HTR-8/SVneo (cell line): ENCODE measurements at places on chromosomes 7 and 10.

DNA sequence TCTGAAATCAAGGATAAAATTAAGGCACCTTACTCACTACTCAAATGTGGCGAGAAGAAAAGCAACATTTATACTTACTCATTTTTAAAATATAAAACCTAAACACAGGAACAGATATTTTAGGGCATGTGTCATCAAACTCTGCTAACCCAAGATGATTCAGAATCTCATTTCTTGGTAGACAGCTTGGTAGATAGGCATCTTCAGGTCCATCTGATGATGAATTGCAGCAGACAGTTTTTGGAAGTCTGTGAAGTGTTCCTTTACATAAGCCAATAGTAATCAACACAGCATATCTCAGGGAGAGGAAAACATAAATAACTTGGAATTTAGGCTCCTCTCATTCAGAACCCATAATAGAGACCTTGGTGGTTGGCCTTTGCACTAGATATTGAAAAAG is 3.4 kb downstream of the HIPK2 start:
- DNase-seq = peak; percentile 42

GRCh38 chr7:98107313-98107721 is 655 bp downstream of the LMTK2 start:
- no peak for DNase-seq

DNA sequence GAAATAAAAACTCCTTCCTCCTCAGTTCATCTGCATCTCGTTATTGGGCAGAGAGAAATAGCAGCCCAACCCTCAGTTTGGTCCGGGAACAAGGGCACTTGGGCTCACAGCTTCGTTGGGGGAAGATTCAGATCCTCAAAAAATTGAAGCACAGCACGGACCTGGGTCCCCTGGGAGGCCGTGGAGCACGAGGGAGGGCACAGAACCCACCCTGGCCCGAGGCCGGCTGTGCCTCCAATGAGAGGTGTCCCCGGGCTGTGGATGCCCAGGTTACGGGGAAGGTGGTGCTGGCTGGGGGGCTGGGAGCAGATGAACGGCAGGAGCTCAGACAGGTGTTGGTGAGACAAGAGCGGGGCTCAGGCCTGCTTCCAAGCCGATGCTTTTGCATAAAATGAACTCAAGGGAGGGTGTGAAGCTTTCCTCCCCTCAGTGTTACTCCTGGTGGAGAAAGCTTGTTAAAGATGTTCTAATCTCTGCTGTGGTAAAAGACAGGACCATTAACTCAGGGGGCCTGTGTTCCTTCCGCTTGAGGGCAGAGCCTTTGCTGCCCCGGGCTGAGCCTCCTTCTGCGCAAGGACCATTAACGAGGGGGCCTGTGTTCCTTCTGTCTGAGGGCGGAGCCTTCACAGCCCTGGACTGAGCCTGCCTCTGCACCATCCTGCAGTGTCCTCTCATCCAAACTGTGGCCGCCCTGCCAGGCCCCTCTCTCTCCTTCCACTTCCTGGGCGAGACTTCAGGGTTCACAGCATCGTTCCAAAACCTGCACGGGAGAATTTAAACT is 302.2 kb downstream of the ADARB2 start:
- DNase-seq = no peak

- DNase-seq = no peak
Measured at GRCh38 chr10:57699944-57700343, 567.8 kb downstream of the IPMK start.

DNA sequence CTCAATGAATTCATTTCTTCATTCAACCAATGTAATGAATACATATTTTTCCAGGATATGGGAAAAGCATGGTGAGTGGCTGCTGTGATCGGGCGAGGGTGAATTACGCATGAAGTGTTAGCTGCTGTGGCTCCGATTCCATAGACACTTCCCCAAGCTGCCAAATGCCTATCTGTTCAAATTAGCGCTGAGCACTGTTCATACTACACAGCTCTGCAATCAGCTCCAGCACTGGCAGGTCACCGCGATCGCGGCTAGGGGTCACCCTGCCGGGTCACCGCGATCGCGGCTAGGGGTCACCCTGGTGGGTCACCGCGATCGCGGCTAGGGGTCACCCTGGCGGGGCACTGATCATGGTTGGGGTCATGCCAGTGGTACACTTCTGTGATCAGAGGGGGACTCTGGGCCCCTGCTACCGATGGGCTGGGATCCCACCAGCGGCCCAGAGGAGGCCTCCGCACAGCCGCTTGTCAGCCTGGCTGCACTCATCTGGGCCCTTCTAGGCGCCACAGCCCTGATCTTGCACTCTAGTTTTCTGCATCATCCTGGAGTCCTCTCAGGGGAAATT is 49.3 kb downstream of the JAKMIP3 start:
- DNase-seq = no peak

GRCh38 chr7:2729031-2729892 is 41.3 kb downstream of the AMZ1 start:
- DNase-seq = no peak

- no peak for DNase-seq
Measured at GRCh38 chr10:6543431-6544005, 36.6 kb downstream of the PRKCQ start.

DNA sequence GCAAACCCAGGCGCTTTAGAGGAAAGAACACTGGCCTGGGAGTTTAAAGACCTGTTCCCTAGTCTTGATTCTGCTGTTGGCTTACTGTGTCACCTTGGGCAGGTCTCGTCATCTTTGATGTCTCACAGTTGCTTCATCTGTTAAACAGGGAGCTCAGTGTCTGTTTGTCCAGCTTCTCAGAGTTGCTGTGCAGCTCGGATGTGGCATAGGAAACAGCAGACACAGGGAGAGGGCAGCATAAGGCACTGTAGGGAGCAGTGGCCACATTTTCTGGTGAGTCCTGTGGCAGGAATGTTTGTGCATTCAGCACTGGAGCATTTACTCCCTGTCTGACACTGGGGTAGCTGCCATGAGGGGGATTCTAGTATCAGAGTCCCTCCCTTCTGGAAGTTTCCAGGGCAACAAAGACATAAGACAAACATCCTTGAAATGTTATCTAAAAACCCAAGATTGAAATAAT is 2.0 kb downstream of the REPIN1 start:
- no peak for DNase-seq

DNA sequence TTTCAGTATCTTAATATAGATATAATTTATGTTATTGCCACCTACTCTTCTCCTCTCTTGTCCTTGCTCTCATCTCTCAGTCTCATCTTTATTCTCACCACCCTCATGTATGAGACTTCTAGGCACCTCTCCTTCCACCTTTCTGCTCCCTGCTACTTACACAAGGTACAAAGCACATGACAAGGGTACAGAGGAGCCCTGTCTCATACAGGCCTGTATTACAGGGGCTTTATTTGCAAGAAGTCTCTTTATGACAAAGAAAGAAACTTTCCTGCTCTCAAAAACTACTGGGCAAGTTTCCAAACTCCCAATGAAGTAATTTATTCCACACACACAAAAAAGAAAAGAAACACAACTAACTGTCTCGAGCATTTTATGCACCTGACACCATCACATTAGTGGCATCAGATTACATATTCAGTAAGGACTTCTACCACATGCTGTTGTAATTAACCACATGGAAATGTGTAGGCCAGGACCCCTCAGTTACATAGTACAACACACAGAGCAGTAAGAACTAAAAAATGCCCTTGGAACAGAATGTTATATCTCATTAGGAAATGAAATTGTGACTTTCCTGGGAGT is 253.1 kb downstream of the FZD1 start:
- DNase-seq = no peak

DNA sequence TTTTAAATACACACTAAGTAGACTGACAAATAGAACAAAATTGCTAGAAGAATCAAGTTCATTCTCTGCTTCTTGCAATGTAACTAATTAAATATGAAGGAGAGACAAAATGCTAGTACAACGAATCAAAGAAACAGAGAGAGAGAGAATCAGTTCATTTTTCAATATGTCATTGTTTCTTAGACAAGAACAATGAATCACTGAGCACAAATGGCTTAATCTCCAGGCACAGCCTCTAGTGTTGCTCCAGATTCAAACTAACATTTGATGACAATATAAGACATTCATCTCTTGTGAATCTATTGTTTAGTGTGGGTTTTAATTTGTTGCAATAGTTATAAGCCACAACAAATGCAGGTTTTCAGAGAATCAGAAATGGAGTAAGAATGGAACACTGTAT is 357.4 kb upstream of the TMEM229A start:
- DNase-seq = no peak

GRCh38 chr10:24920907-24921881 is 31.2 kb downstream of the PRTFDC1 start:
- DNase-seq = peak; percentile 74

GRCh38 chr7:1137517-1138167 is 22.4 kb downstream of the ZFAND2A start:
- no peak for DNase-seq

- no peak for DNase-seq
Measured at GRCh38 chr10:114336823-114337509, 67.3 kb downstream of the AFAP1L2 start.

DNA sequence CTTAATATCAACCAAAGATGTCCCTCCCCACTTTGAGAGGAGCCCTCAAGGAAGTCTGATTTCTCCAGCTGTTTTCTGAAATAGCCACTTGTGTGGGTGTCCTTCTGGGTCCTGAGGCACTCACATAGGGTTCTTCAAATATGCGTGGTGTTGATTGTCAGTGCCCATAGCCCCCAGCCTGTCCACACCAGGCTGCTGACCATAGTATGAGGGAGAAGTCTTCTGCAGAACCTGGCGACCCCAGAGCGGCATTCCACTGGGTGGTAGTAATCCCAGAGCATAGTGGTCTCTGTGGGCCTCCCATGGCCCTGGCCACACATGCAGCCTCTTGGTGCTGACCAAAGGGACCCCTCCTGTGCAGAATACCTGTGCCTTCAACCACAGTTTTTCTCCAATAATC is 82.7 kb upstream of the MACROH2A2 start:
- no peak for DNase-seq

DNA sequence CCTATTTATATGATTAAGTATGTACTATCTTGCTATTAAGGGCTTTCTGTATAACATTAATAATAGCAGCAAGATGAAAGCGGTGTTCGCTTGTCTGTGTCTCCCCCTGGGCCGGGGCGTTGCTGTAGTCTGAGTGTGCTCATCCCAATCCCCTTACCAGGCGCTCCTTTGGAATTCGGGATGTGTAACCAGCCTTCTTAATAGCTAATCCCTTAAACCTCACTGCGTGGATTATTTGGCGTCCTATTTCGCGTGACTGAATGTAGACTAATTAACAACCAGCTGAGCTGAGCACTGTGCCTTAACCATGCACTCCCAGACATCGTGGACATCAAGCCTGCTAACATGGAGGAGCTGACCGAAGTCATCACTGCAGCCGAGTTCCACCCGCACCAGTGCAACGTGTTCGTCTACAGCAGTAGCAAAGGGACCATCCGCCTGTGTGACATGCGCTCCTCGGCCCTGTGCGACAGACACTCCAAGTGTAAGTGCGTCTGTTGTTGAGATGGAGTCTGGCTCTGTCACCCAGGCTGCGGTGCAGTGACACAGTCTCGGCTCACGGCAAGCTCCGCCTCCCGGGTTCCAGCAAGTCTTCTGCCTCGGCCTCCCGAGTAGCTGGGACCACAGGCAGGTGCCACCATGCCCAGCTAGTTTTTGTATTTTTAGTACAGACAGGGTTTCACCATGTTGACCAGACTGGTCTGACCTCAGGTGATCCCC is 36.6 kb downstream of the BNIP3 start:
- no peak for DNase-seq

DNA sequence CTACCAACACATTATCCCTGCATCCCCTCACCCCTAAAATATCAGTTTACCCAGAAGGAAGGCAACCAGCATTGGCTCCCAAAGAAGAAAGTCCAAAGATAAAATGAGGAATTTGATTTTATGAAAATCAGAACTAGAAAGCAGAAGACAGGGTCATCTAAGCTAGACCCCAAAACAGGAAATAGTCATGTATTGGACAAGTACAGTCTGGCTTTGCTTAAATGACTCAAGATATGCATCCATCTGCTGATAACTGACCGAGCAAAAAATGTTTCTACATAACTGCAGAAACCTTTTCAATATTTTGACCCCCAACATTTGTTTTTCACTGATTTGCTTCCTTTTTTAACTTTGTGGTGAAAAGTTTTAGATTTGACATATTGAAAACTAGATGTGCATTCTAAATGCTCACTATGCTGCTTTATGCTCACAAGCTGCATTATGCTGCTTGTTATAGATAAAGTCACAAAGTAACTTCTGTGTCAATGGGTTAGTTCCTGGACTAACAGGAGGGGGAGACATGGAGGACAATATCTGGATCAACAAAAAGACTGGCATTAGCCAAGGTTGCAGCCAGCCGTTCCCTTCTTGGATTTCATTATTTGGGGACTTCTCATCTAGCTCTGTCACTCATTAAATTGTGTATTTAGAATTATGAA is 227.0 kb downstream of the INHBA start:
- no peak for DNase-seq

- DNase-seq = no peak
Measured at GRCh38 chr10:14020037-14020664, 310.6 kb downstream of the FRMD4A start.

DNA sequence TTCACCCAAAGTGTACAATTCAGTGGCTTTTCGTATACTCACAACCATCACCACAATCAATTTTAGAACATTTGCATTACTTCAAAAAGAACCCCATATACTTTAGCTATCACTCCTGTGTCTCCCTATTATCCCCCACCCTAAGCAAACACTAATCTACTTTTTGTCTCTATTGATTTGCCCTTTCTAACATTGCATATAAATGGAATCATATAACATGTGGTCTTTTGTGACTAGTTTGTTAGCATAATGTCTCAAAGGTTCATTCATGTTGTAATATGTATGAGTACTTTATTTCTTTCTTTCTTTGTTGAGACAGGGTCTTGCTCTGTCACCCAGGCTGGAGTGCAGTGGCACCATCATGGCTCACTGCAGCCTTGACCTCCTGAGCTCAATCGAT is 21.0 kb upstream of the DNAJC12 start:
- no peak for DNase-seq

DNA sequence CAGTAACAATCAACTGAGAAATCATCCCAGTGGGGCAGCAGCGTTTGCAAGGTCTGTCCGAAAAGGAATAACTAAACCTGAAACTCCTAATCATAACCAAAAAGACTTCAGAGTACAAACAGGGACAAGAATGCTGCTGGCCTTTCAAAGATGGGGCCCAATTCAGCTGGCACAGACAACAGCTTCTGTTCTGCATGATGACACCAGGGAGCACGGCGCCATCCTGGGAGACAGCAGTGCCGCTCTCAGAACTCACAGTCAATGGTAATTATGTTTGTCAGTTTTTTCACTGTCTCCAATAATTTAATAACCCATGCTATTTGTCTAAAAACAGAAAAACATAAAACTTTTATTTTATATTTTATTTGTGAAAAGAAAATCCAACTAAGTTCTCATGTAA is 90.0 kb downstream of the LARP4B start:
- DNase-seq = no peak
